Activated T-helper 1 cell treated with anti-CD3 and anti-CD28 coated beads, Interleukin-12 subunit alpha, Interleukin-12 subunit beta, Interleukin-2, Interleukin-4 antibody, amounts not matched to agents 30 ng/mL and 10 ng/mL and 1 ng/mL, durations not matched to agents 14 hours and 24 hours and 36 hours (primary cell): ENCODE measurements at places on chromosomes 6 and 20.

DNA sequence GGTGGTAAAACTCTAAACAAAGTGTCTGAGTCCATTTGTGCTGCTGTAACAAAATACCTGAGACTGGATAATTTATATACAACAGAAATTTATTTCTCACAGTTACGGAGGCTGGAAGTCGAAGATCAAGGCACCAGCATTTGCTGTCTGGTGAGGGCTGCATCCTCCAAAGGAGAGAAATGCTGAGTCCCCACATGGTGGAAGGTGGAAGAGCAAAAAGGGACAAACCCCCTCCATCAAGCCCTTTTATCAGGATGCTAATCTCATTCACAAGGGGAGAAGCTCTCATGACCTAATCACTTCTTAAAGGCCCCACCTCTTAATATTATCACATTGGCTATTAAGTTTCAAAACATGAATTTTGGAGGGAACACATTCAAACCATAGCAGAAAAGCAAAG, 55.9 kb upstream of the SYNJ2 start:
- DNase-seq, result no peak

- DNase-seq, result no peak
Measured at GRCh38 chr6:169370054-169370453, 116.4 kb upstream of the THBS2 start.

DNA sequence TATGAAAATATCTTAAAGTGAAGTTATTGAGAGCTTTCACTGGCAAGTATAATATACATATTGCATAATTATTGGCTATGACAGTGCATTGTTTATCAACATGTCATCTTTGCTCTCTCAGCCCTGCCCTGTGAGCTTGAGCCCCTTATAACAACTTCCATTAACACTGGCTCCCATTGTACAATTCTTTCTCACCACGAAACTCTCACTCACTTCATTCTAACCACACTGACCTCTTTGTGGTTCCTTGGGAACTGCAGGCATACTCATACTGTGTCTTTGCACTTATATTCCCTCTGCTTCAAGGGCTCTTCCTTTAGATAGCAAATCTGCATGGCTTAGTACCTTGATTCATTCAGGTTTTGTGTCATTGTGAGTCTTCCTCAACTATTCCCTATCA, 411.8 kb downstream of the CDKAL1 start:
- DNase-seq, result no peak

- no peak for DNase-seq
Measured at GRCh38 chr6:6593867-6594468, 5.4 kb downstream of the LY86 start.

- no peak for DNase-seq
Measured at GRCh38 chr20:33773412-33774089, 37.6 kb upstream of the CHMP4B start.

- DNase-seq, result no peak
Measured at GRCh38 chr6:165594584-165595333, 68.3 kb downstream of the PDE10A start.
